ENCODE measurements at places on chromosomes 13 and 19.

- no peak for DNase-seq
Measured at GRCh38 chr13:107480130-107480529, 735.2 kb downstream of the LIG4 start.

GRCh38 chr13:110455444-110455843 lies 106.1 kb downstream of the RAB20 start:
- DNase-seq, result no peak

DNA sequence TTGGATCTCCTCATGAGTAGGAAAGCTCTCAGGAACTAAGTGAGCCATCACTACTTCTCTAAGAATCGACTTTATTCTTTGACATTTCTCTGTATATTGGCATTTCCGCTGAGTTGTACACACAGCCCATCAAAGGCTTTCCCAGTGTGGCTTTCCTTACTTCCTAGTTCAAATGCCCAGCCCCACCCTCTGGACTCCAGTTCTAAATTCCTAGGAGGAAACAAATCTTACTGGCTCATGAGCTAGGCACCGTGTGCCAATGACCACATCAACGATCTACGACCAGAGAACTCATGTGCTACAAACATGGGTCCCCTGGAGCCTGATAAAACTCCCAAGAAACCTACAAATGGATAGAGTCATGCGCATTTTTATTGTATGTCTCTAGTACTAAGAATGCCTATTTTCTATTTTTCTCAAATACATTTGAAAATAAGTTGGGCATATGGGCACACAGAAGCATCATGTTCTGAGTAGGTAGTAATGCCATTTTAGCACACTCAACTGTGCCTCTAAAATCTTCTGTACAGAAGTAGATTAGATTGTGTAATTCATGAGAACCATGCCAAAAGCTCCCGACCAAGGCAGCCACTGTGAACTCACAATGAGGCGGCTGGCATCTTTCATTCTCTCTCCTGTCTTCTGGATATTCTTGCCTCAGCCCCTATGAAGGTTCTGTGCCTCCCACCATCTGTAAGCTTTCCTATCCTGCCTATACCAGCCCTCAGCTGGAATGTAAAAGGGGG lies 10.5 kb upstream of the RAP2A start:
- no peak for DNase-seq

DNA sequence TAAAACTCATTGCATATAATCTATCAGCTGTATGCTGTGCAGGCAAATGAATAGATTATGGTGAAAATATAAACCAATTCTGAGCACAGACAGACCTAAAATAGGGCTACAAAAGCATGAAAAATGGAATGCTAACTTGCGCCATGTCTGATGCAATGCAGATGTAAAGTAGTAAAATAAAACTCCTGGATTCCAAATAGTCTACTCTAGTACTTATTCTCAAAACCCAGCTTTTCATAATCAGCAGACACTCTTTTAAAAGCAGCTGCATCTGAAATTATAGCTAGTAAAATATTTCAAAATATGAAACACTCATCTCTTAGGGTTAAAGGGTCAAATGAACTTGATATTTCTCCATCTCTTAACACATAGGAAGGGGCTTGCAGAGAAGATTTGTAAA lies 4.7 kb upstream of the POMP start:
- DNase-seq, result peak; percentile 29

DNA sequence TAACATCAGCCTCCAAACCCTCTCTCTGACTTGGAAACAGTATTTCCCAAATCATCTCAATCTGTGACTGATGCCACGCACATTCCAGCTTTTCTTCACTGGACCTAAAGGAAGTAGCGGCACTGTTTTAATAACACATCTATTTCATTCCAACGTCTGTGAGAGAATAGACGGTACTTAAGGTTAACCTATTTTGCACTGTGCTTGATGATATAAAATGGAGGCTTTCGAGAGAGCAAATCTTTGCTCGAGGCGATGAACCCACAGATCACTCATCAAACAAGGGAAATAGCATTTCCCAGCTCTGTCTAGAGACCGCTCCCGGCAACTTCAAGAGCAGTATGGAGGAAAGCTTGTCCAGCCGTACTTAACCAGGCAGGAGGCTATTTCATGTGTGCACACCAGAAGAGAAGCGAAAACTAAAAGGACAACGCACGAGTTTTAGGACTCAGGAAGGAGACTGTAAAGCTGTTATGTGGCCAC lies 2.9 kb downstream of the UBL3 start:
- no peak for DNase-seq

- no peak for DNase-seq
Measured at GRCh38 chr13:71871176-71871754, 4.3 kb upstream of the DACH1 start.

DNA sequence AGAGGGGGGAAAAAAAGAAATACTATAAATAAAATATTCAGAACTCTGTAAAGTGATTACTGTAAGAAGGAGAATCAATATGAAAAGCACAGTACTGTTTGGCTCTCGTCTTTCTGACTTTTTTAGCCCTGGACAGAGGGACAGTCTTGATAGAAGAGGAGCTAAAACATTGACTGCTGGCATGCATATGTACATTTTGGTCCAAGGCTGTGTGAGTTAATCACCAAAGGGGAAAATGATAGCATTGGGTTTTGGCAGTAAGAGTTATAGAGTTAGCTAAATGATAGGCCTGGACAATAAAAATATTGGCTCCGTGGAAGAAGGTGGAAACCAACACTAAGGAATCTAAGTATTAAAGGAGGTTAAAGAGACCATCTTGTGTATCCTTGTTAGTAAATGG lies 50.3 kb downstream of the RAP2A start:
- DNase-seq, result no peak

DNA sequence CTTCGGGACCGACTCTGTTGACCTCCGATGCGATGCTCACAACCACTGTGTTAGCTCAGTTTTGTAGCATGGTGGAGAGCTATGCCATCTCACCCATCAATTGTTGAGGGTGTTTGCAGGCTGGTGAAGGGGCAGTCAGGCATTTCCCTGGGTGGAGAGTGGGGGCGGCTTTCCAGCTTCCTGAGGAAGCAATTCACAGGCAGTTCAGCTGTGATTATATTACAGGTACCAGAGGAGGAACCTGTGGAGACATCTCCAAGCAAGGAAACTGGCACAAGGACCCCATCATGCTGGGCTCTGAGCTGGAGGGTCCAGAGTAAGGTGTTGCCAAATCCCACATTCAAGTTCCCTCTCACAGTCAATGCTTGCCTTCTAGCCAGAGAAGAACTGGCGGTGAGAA lies 166.0 kb upstream of the ZNF536 start:
- DNase-seq, result no peak

GRCh38 chr13:111597191-111597611 lies 276.8 kb downstream of the TEX29 start:
- DNase-seq, result no peak

All from BJ (cell line).